ELF-1 (cell line): ENCODE measurements at places on chromosomes 12 and 14.

DNA sequence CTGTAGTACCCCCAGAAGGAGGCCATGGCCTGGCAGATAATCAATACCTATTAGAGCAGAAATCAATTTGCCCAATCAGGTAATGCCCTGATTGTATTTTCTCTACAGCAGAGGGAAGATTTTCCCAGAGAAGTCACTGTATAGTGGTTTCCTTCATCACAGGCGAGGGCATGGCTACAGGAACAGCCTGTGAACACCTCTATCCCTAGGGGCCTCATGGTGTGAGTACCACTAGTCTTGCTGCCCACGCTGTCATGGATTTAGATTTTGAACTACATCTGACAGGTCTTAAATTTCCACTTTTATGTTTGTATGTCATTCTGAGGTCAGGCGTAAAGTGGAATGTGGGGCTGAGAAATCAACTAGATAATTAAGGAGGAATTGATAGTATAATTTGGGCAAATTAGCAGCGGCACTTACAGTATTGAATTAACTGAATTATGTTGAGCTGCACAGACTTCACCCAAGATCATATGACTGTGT is 42.4 kb upstream of the STXBP6 start:
- DNase-seq = no peak

DNA sequence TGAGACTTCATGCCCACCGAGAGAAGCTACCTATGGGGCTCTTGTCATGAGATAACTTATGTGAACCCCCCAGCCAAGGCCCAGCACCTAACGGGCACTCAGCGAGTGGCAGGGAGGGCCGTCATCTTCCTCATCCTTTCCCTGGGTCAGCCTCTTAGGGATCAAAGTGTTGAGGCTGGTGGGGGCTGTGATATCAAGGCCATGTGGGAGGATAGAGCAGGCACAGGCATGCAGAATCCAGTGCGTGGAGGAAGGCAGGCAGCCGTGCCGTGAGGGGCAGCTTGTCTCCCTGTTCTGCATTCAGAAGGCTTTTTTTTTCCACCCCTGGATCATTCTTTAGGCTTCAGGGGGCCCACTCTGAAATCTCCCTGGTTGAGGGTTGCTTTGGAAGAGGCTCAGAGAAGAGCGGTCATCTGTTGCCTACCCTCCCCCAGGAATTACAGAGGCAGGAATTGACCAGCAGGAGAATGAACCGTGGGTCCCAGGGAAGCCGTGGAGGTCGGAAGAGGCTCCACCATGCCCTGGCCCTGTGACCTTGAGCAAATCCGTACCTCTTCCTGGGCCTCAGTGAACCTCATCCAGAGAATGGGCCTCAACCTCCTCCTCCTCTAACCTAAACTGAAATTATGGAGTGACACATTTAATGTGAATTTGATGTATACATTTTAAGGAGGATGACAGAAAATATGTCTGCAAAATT is 62.8 kb downstream of the BEGAIN start:
- no peak for DNase-seq

DNA sequence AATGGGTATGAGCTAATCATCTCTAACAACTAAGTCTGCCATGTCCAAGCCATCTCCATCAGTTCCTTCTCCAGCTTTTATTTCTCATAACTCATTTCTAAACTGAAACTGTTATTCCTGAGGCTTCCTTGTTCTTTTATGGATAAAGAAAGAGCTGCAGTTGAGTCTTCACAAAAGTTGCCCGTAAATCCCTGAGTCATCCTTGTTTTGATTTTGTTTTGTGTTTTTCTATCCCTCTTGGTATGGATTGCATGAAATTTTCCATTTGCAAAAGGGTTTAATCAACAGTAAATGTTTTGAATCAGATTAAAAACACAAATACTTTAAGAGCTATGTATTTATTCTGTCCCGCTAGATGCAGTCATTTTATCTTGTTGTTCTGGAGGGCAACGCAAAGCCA is 290.6 kb downstream of the EGLN3 start:
- no peak for DNase-seq

GRCh38 chr14:81669308-81669707 is 135.7 kb upstream of the SEL1L start:
- DNase-seq = no peak

GRCh38 chr12:2260441-2260840 is 207.7 kb downstream of the CACNA1C start:
- no peak for DNase-seq
